ENCODE measurements at places on chromosomes 5 and 9.

DNA sequence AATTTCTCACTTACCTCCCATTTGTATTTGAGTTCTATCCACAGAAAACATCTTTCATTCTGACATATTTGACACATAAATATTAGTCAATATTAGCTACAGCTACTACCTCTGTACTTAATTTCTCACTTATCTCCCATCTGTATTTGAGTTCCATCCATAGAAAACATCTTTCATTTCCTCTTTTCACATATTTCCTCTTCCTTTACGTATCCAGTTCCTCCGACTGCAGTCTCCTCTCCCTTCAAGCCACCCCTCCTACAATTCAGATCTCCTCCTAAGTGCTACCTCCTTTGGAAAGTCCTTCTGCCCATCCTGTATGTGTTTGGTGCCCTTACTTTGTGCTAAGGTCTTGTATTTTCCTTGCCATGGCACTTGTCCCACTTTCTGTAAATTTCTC lies 1.6 kb downstream of the SREK1IP1 start:
- DNase-seq: no peak

GRCh38 chr9:87233899-87234455 lies 263.7 kb upstream of the DAPK1 start:
- DNase-seq: no peak

DNA sequence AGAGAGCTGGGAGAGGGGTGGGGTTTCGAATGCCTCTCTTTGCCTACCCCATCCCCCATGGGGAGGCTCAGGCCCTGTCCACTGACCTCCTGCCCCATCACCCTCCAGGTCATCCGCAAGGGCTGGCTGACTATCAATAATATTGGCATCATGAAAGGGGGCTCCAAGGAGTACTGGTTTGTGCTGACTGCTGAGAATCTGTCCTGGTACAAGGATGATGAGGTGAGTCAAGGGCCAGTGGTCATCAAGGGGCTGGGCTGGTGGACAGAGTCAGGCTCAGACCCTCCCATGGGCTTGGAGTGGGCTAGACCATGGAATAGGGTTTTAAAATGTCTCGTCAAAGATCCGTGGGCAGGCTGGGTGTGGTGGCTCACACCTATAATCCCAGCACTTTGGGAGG lies 33.7 kb downstream of the GOLGA2 start:
- no peak for DNase-seq

DNA sequence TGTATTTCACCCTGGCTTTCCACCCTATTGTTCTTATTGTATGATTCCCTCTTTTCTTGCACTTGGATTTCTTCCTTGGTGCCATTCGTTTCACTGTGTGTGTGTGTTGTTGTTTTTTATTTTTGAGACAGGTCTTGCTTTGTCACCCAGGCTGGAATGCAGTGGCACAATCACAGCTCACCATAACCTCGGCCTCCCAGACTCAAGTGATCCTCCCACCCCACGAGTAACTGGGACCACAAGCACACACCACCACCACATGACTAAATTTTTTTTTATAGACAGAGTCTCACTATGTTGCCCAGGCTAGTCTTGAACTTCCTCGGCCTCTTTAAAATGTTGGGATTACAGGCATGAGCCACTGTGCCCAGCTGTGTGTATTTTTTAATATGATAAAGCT lies 72.0 kb downstream of the MLLT3 start:
- DNase-seq: no peak

- no peak for DNase-seq
These were observed 55.7 kb downstream of the SUSD1 start for GRCh38 chr9:112119225-112120029.

DNA sequence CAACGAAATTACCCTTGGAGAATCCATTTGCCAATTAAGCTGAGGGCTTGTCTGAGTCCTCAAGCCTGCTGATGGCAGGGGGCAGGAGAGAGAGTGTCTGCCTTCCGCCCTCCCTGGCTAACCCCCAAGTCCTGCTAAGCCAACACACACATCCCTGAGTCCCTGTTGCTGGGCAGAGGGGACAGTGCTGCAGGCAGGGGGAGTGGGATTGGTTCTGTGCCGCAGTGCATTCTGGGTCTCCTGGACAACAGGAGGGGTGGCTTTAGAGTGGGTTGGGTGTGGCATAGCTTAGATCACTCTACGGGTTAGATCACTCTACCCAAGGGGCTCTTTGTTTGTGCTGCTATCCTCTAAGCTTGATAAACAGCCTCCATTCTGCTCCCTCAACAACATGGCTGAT lies 427.7 kb downstream of the CDK5RAP2 start:
- peak; percentile 50 for DNase-seq

DNA sequence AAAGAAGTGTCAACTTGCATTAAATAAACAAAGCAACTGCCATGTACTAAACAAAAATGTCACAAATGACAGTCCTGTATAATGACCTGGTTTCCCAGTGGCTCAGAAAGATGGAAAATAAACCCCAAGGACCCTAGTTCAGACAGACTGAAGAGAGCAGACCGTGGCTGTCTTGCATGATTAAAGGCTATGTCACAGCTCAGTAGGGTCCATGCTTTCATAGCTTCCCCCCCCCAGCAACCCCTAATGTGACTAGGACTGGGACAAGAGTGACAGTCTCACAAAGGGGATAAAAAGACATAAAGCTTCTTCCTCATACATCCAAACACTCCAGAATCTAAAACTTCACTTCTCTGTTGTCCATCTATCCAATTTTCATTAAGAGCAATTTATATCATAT lies 113.6 kb downstream of the NR6A1 start:
- DNase-seq: no peak

DNA sequence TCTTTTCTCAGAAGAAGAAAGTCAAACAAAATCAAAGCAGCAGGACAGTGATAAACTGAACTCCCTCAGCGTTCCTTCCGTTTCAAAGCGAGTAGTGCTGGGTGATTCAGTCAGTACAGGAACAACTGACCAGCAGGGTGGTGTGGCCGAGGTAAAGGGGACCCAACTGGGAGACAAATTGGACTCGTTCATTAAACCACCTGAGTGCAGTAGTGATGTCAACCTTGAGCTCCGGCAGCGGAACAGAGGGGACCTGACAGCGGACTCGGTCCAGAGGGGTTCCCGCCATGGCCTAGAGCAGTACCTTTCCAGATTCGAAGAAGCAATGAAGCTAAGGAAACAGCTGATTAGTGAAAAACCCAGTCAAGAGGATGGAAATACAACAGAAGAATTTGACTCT lies 2.7 kb downstream of the CAMLG start:
- no peak for DNase-seq

DNA sequence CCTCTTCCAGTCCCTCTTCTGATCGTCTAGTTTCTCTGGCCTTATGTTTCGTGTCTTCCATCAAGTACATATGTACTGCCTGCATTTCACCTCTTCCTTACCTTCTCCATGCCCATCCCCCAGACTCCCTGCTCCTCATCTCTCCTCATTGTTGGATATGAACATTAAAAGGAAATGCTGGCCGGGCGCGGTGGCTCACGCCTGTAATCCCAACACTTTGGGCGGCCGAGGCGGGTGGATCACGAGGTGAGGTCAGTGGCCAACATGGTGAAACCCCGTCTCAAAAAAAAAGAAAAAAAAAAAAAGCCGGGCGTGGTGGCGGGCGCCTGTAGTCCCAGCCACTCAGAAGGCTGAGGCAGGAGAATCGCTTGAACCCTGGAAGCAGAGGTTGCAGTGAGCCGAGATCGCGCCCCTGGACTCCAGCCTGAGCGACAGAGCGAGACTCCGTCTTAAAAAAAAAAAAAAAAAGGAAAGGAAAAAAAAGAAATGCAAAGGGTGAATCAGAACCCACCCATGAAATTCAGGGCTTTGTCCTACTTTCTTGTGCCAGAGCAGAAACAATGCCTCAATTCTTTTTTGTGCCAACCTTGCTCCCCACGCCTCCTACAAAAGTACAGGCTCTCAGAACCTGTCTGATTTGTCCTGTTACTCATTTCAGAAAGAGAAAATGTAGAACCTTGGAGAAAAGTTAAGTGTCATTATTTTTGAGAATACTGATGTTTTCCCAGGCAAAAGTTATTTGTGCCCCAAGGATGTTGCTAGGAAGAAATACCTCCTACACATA lies 1.5 kb upstream of the ZFR start:
- DNase-seq: no peak

DNA sequence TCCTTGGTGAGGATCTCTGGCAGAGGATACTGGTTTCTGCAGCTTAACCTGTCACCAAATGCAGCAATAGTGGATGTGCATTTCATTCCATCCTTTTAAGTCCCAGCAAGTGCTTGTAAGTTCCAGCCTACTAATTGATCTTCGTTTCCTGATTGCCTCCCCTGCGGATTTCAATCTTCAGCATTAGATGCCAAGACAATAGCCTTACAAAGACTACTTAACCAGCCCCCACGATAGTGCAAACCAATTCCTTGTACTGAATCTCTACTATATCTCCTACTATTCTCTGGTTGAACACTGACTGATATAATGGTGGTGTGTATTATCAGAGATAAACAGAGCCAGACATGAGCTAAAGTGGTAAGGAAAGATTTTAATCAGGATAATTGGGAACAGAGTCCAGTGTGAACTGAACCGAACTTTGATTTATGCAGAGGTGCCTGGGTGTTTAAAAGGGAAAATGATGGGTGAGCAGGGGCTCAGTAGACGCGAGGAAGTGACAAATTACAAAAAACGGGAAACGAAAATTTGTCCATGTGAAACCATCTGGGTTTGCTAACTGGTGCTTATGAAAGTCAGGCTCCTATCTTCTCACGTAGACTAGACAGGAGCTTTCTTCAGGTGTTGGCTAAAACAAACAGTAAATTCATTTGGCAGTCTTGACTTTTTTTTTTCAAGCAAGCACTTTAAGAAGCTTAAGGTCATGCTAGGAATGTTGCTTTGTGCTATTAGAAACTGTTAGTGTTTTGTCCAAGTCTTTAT lies 106.9 kb upstream of the ST8SIA4 start:
- no peak for DNase-seq
